ENCODE measurements at places on chromosomes 12 and 14. TPM values are rescaled to one million over a fixed set of nuclear protein-coding genes. Genes with fewer than 3 reads are reported as not detected.

Gene CLEC9A
- not detected for total RNA-seq

Gene ANG
- total RNA-seq, result 3.6 TPM

Gene DTX1
- total RNA-seq, result not detected

Gene GPR137C
- total RNA-seq, result 0.72 TPM

Gene CLEC6A
- not detected for total RNA-seq

Gene GRIN2B
- total RNA-seq, result not detected

Gene NPFF
- total RNA-seq, result not detected

Gene MGST1
- 105 TPM for total RNA-seq

DNA sequence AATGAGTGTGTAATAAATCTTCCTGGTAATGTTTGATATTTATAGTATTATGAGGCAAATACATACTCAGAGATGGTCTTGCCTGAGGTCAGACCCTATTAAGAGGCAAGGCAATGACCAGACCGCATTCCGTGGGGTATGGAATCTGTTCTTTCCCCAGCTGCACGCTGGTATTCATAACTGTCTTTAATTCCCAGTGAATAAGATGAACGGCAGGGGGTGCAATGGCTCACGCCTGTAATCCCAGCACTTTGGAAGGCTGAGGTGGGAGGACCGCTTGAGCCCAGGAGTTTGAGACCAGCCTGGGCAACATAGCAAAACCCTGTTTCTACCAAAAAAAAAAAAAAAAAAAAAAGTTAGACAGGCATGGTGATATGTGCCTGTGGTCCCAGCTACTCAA lies 44.6 kb downstream of the ERO1A start:
- DNase-seq, result no peak
- H3K27me3 ChIP-seq, result no peaks in the 10 kb centered on the region
- H3K4me3 ChIP-seq, result no peak overlapping the region

- H3K4me1 ChIP-seq, result no peaks in the 10 kb centered on the region
- no peaks in the 10 kb centered on the region for H3K36me3 ChIP-seq
- no peaks in the 10 kb centered on the region for H3K27me3 ChIP-seq
These were observed 151.4 kb upstream of the AVPR1A start for GRCh38 chr12:63302269-63302940.

- peaks cover 25% of the 10 kb centered on the region for H3K27me3 ChIP-seq
- DNase-seq, result no peak
- H3K27ac ChIP-seq, result no peak overlapping the region
- H3K4me1 ChIP-seq, result no peaks in the 10 kb centered on the region
These were observed 51.9 kb downstream of the GALNT9 start for GRCh38 chr12:132277374-132277941.

- no peaks in the 10 kb centered on the region for H3K4me1 ChIP-seq
- no peak for DNase-seq
- H3K27ac ChIP-seq, result no peak overlapping the region
These were observed 123.1 kb downstream of the PIWIL1 start for GRCh38 chr12:130460611-130461446.

DNA sequence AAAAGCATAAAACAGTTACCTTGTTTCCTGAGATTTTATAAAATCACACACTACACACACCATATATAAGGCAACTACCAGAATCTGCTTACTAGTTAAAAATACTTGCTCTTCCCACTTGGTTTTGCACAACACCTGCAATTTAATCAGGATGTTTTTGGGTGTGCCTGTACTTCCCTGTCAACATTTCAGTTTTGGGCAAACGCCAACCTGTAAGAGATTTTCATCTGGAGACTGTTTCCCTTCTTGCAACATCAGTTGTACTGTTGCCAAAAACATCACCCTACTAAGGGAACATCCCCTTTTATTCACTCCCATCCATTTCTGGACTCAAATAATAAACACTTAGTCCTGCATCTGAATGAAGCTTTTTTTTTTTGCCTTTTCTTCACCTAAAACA lies 172.3 kb downstream of the DUSP6 start:
- H3K36me3 ChIP-seq, result no peaks in the 10 kb centered on the region
- peak; percentile 73 for DNase-seq
- peaks cover 2% of the 10 kb centered on the region for H3K4me1 ChIP-seq
- no peaks in the 10 kb centered on the region for H3K27me3 ChIP-seq

DNA sequence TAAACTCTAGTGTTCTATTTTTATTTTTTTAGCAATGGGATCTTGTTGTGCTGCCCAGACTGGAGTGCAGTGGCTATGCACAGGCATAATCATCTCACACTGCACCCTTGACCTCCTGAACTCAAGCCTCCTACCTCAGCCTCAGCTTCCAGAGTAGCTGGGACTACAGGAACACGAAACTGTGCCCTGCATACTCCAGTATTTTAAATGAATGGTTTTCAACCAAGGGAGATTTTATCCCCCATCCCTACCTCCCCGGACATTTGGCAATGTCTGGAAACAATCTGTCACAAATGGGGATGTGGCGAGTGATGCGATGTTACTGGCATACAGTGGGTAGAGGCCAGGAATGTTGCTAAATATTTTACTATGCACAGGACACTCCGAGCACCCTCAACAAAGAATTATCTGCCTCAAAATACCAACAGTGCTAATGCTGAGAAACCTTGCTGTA lies 2.1 kb downstream of the CBX5 start:
- H3K27me3 ChIP-seq, result no peaks in the 10 kb centered on the region
- no peak for DNase-seq
- peak overlapping the region; percentile 11 for H3K4me3 ChIP-seq
- peaks cover 3% of the 10 kb centered on the region for H3K4me1 ChIP-seq
- H3K36me3 ChIP-seq, result peaks cover 12% of the 10 kb centered on the region
- peak overlapping the region; percentile 73 for H3K27ac ChIP-seq

GRCh38 chr12:5230156-5230555 lies 186.5 kb downstream of the KCNA5 start:
- peak; percentile 77 for DNase-seq
- no peaks in the 10 kb centered on the region for H3K27me3 ChIP-seq
- no peak overlapping the region for H3K4me3 ChIP-seq
- H3K4me1 ChIP-seq, result 0 out of 2 replicates have a peak, but pooled peaks cover 2% of the 10 kb centered on the region

- H3K4me1 ChIP-seq, result no peaks in the 10 kb centered on the region
- no peaks in the 10 kb centered on the region for H3K27me3 ChIP-seq
- no peaks in the 10 kb centered on the region for H3K36me3 ChIP-seq
- no peak overlapping the region for H3K27ac ChIP-seq
- H3K4me3 ChIP-seq, result no peak overlapping the region
These were observed 209.4 kb upstream of the G2E3 start for GRCh38 chr14:30349520-30349919.

DNA sequence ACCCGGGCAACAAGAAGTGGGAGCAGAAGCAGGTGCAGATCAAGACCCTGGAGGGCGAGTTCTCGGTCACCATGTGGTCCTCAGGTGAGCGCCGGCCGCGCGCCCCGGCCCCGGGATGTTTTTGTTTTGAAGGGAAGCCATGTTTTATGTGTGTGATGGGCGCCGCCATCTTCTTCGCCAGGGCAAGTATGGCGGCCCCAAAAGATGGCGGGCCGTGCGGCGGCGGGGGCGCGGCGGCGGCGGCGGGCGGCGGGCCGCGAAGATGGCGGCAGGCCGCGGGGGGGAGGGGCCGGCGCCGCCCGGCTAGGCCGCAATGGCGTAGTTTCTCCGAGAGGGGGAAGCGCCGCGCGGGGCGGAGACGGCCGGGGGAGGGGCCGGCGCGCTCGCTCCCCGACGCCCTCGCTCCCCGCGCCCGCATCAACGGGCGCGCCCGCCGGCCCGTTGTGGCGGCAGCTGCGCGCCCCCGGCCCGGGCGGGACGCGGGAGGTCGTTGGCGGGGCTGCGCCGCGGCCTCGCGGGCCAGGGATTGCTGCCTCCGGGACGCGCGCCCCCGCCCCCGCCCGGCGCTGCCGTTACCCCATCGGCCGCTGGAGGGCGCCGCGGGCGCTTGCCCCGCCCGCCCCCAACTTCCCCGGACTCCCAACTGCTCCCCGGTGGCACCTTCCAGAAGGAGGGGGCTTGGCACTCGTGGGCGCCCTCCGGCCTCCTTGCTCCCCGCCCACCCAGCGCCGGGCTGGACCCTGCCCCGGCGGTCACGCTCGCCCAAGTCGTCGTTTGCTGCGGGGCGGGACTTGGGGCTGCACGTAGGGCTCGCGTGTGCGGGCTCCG lies 1.1 kb downstream of the YY1 start:
- DNase-seq, result peak; percentile 95
- H3K4me1 ChIP-seq, result peaks cover 5% of the 10 kb centered on the region
- peak overlapping the region; percentile 99 for H3K27ac ChIP-seq
- H3K36me3 ChIP-seq, result no peaks in the 10 kb centered on the region
- peak overlapping the region; percentile 100 for H3K4me3 ChIP-seq

DNA sequence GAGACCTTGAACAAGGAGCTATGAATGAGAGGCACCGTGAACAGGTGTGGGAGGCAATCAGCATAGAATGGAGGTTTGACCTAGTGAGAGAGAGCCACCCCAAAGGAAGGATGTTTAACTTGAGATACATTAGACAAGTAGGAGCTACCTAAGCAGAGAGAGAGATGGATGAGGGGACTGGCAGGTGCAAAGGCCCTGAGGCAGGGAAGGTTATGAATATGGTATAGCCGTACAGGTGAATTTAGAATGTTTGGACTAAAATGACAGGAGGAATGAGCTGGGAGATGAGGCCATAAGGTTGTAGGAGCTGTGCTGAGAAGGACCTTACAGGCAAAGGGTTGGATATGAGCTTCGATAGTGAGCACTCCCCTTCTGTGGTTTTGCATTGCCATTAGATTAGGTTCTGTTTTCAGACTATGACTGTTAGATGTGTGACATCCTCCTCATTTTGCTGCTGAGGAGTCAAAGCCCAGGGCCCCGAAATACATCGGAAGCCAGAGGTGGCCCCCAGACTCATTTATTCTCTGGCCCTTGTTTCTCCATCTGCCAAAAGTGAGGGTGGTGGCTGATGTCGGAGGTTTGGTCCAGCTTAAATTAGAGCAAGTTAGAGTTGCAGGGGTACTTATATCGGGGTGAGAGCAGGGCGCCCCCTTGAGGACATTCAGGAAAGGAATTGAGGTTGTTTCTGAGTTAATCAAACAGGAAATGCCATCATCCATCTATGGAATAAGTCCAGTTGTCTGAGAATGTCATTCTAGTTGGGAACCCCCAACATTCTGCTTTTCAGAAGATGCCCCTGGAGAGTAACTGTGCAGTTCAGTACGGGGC lies 29.4 kb downstream of the SLC24A4 start:
- H3K4me1 ChIP-seq, result no peaks in the 10 kb centered on the region
- H3K27me3 ChIP-seq, result peaks cover 28% of the 10 kb centered on the region
- H3K36me3 ChIP-seq, result no peaks in the 10 kb centered on the region
- H3K27ac ChIP-seq, result no peak overlapping the region
- no peak overlapping the region for H3K4me3 ChIP-seq

GRCh38 chr12:46430340-46430948 lies 57.9 kb upstream of the SLC38A2 start:
- H3K36me3 ChIP-seq, result no peaks in the 10 kb centered on the region
- H3K4me3 ChIP-seq, result no peak overlapping the region
- H3K4me1 ChIP-seq, result peaks cover 10% of the 10 kb centered on the region
- no peaks in the 10 kb centered on the region for H3K27me3 ChIP-seq

DNA sequence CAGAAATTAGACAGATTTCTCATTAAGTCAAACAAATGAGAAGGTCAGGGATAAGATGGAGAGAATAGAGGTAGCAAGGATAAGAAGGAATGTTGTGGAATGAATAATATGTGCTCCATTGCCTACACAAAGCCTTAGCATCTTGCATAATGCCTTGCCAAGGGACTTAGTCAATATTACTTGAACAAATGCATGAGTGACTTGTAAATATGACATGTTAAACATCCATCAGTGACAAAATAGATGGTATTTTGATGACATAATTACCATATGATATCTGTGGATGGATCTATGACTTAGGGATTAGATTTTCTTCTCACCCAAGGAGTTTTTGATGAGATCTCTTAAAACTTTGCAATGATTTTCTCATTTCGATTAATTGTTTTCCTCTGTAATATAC lies 194.1 kb upstream of the RASSF8 start:
- H3K27ac ChIP-seq, result no peak overlapping the region
- no peaks in the 10 kb centered on the region for H3K36me3 ChIP-seq
- H3K4me3 ChIP-seq, result no peak overlapping the region

DNA sequence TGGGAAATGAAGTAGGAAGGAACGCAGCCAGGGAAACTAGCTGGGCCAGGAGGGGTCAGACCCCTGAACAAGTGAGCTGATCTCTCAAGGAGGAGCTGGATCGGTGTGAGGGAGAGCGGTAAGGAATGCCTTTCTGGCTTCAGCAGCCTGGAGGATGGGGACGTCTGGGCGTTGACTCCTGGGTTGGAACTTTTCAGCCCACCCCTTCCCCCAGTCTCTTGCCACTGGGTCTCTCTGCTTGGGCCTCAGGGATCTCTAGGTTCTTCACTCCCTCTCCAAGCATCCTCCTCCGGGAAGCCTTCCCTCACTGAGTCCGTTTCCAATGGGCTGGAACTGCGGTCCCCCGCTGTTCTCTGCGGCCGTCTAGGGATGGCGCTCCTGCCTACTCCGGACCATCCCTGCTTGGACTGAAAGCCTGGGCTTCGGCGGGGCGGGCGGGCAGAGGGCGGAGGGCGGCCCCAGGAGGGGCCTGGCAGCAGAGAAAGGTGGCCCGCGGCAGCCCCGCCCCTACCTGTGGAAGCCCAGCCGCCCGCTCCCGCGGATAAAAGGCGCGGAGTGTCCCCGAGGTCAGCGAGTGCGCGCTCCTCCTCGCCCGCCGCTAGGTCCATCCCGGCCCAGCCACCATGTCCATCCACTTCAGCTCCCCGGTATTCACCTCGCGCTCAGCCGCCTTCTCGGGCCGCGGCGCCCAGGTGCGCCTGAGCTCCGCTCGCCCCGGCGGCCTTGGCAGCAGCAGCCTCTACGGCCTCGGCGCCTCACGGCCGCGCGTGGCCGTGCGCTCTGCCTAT lies at the start of gene KRT7:
Gene KRT7, plus strand, starts transcription at position 570 of the 788 bp plus-strand sequence. Its CDS starts 54 bp downstream, at position 624.
- H3K27me3 ChIP-seq, result no peaks in the 10 kb centered on the region
- H3K27ac ChIP-seq, result no peak within 1 kb of the TSS
- no peak within 1 kb of the TSS for H3K4me3 ChIP-seq
